Stimulated activated naive B cell treated with anti-CD40 and anti-IgM and Interleukin-4, amounts not matched to agents 10 μg/mL and 1 μg/mL and 100 μg/mL, for 72 hours (primary cell): ENCODE measurements at places on chromosomes 12 and 14.

- peak; percentile 8 for DNase-seq
Observed at GRCh38 chr12:125683748-125684381, 618.6 kb downstream of the AACS start.

- no peak for DNase-seq
Observed at GRCh38 chr14:94173471-94173884, 644 bp upstream of the PPP4R4 start.

- no peak for DNase-seq
Observed at GRCh38 chr12:107372229-107372658, 278.9 kb upstream of the CRY1 start.

GRCh38 chr12:76929499-76929898, 50.7 kb upstream of the CSRP2 start:
- no peak for DNase-seq

GRCh38 chr14:102654298-102654697, 61.8 kb downstream of the RCOR1 start:
- no peak for DNase-seq

- no peak for DNase-seq
Observed at GRCh38 chr14:68651652-68652432, 141.0 kb downstream of the ZFP36L1 start.

DNA sequence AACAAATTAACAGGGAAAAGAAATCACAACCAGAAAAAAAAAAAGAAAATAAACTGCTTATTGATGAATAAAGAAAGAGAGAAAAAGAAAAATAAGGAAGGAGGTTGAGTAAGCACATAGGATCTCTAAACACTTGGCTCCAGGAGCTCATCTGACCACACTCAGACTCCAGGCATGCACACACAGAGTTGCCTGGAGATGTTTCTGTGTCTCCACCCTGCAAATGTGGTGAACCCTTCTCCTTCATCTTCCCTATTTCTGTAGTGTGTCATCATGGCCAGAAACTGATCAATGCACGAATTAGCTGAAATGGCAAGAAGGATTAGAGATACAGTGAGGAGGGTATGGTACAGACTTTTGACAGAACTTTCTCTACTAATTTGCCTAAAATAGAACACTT, 20.2 kb downstream of the OR4N2 start:
- DNase-seq = no peak

- DNase-seq = no peak
Observed at GRCh38 chr14:94473666-94474410, 2.2 kb downstream of the SERPINA9 start.

GRCh38 chr14:68981539-68981976, 2.5 kb upstream of the ACTN1 start:
- DNase-seq = no peak

- no peak for DNase-seq
Observed at GRCh38 chr14:23248601-23249000, 10.9 kb downstream of the RNF212B start.

DNA sequence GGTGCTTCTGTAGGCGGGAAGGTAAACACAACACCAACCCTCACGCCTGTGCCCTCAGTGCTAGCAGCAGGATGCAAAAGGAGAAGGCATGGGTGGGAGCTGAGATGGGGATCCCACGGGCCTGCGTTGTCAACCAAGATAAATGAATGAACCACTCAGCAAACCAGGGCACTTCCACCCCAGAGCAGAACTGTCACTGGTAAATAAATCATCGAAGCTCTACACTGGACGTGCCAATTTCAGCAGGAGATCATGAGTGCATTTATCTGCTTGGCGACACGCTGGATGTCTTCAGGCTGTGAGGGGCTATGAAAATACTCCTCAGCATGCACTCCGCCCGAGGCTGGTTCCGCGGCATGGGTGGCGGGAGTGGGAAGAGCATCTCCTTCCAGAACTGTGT, 33.2 kb downstream of the HSPB8 start:
- DNase-seq = no peak

DNA sequence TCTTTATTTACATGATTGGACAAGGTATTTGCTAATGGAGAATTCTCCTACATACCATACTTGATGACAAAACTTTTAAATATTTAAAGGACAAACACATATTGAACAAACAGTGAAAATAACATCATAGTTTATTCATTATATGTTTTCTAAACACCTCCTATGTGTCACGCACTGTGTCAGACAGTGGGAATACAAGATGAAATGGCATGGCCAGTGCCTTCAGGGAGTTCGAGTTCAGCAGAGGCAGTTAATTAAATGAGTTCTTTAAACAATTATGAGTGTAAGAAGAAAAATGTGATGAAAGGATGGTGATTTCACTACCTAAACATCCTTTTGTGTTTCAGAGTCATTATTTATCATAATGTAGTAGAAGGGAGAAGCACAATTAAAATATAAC, 159.8 kb downstream of the KCNH5 start:
- DNase-seq = no peak

GRCh38 chr12:89247541-89247942, 104.8 kb downstream of the DUSP6 start:
- no peak for DNase-seq

DNA sequence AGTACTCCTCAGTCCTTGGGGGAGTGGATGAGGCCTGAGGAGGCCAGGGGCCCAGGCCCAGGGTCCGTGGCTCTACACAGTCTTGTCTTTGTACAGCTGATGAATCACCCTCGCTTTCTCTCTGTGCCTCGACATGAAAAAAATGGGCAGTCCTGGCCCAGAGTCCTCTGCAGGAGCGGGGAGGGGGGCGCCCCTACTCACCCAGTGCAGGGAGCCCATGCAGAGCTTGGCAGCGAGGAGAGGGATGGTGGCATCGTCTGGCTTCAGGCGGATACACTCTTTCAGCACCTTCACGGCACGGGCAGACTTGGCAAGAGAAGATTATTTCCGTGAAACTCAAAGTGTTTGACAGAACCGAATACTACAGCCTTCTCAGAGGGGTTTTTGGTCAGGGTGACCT, 159.3 kb downstream of the TTC7B start:
- no peak for DNase-seq

DNA sequence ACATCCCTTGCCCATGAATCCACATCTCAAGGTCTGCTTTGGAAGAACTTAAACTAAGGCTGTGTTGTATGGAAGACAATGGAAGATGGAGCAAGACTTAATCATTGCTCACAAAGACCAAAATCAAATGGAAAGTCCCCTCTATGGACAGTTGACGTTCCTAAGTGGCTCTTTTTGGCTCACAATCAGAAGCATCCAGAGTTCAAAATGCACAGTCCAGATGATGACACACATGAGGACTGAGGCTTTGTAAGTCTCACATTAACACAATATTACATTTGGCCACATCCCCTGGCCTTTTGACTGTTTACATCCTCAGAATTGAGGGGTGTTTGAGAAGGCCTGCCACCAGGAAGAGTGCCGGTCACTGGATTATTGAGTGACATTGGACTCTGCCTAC, 122.3 kb upstream of the CPM start:
- DNase-seq = no peak
